Esophagus mucosa (tissue), 1 donor: ENCODE measurements at places on chromosomes 4 and X.
A peak's percentile ranks its signal among the peaks of the same experiment; 100 is the strongest.

DNA sequence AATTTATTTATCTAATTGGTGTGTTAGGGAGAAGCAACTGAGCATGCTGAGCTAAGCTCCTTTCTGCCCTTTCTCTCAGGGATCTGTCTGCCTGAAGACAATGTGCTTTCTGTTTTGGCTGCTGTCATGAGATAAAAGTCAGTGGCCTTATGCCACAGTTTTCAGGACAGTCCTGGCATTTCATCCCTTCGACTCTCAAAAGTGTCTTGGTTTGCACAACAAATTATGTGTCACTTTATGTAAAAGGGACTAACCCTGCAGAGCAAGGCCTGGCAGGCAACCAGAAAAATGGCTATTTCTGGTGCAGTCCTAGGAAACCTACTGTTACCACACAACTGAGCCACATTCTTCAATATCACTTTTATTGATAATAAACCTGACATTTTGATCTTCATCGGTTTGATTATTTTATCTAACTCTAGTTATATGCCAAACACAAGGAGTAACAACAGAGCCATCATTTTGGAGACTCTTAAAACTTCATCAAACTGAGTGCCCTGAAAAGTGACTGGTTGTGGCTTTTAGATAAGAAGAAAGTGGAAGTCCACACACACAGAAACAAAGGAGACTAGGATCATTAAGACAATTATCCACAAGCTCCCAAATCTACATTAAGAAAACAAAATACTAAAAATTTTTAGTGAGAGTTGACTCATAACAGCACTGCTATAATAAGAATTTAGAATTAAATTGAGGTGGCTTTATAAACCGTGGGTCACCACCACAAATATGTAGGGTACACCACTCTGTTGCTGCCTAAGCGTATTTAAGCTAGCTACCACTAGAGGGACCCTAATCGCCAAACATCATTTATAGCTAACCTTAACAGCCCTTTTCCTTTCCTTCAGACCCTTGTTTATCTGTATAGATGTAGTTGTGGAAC lies 95.9 kb upstream of the PTPN13 start:
- ATAC-seq: peak; percentile 64

- ATAC-seq: no peak
Observed at GRCh38 chrX:31213941-31214340, 142.1 kb upstream of the FTHL17 start.

DNA sequence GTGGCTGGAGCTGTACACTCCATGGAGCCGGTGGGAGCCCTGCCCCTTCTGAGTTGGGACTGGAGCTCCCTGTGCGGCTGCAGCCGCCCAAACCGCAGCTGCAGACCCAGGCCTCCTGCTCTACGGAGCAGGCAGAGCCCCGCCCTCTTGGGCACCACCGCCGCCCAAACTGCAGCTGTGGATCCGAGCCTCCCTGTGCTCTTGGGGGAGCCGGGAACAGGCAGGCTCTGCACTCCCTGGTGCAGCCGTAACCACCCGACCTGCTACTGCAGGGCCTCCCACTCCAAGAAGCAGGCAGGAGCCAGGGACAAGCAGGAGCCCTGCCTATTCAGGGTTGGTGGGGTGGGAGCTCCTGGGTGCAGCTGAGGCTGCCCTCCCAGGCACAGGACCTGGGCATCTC lies 237.5 kb upstream of the ATP6AP2 start:
- no peak for ATAC-seq

GRCh38 chr4:7649741-7650531 lies 215.2 kb upstream of the PSAPL1 start:
- ATAC-seq: no peak

DNA sequence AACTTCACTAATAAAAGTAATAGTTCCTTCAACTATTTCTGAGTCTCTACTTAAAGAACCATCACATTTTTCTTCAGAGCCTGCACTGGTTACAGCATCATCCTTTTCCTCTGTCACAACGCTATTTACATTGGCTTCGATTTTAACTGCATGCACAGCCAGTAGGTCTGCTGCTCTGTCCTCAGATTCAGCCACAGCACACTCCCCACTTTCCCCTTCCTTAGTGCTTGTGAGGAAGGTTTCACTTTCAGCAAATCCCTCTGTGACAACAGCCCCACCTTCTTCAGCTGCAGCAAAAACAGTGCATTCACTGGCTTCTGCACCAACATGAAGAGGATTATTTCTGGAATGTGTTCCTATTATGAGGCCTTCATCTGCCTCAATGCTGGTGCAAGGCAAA lies 25.7 kb downstream of the BOD1L1 start:
- ATAC-seq: no peak

DNA sequence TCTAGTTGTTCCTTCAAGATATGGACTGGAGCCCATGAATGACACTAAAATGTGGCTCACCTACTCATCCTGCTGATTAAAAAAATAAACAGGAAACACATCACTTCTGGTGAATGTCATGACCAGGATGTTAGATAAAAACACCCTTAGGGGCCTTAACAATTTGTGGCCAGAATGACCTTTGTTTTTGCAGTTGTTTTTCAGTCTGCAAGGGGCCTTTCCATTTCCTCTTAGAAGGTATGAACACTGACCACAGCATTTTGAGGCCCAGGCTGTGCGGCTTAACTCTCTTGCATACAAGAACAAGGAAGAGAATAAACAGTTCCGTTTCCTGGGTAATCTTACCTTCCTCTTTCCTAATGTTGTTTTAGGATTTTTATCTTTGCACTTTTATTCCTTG lies 113.2 kb downstream of the IL1RAPL2 start:
- no peak for ATAC-seq

GRCh38 chr4:67554096-67554495 lies 4.4 kb upstream of the STAP1 start:
- no peak for ATAC-seq

DNA sequence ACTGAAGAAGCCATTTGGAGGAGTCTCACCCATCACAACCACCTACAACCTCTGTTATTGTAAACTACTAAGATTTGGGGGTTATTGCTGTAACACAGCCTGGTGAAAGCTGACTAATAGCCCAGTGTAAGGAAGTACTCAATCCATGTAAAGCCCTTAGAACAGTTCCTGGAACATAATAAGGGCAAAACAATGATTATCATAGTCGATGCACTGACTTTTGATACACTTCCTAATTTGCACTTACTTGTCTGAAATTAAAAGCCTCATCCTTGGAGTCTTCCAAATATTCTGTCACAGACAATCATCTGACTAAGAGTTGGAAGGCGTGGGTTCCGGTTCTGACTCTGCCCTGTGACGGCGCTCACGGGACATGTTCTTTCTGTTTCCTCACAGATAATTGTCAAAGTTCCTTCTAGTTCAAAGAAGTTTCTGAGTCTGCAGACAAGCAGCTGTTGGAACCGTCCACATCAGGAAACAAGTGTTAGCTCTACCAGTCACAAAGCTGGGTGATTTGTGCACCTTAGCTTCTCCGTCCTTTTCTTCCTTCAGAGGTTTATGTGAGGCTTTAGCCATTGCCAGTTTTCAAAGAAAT lies 33.4 kb upstream of the RASGEF1B start:
- peak; percentile 43 for ATAC-seq

DNA sequence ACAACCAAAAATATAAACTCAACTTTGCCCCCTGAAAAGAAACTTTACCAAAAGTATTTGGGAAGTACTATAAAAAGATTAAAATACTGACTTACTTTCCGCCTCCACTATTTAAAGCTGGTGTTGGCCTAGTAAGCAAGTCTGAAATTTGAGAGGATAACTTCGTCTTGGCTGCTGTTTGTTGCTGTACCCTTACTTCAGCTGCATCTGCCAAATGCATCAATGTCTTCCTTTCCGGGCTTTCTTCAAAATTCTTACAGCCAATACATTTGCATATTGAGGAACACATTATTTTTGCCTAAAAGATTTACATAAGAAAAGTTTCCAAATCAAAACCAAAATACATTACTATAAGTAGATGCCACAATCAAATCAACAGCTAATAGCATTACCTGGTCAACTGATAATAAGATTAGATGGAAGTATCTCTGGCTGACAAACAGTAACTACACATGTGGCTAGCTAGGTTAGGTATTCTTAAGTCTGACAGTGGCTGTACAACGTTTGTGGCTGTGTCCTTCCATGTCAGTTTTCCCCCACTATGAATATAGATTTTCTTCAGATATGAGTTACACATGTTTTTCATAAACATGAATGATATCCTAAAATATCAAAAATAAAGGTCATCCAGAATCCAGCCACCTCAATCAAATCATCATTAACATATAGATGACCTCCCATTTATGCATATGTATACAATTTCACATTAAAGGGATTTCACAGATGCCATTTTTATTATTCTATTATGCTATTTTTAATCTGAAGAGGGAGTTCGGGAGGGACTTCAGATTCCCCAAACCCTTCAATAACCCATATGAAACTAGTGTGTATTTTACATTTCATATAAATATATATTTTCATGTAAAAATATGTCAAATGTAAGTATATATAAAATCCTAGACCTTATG lies 30.6 kb downstream of the THAP9 start:
- no peak for ATAC-seq

DNA sequence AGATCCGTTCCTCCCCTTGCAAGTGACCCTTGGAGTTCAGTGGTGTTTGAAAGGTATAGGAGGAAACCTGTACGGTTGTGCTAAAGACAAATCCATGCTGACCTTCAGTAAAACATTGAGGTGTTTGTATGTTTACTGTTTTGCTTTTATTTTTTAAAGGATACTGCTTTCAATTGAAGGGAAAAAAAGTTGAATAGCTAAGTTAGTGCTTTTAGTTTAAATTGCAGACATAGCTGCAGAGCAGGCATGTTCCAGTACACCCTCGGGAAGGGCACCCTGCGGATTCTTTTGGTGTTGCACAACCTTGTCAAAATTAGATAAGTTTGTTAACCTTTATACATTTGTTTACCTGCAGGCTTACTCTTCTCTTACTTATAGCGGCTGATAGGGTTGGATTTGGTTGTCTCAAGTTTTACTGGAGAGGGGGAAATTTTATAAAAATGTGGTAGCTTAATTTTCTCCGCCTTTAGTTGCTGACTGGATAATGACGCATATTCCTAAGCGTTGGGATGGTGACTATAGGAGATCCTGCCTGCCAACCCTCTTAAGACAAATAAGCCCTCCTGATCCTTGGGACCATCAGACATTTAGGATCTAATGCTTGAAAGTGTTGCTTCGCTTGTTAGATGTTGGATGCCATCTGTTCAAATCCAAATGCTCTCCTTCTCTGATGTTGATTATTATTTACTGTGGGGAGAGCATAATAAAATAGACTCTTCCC lies 2.0 kb downstream of the RAPGEF2 start:
- no peak for ATAC-seq

DNA sequence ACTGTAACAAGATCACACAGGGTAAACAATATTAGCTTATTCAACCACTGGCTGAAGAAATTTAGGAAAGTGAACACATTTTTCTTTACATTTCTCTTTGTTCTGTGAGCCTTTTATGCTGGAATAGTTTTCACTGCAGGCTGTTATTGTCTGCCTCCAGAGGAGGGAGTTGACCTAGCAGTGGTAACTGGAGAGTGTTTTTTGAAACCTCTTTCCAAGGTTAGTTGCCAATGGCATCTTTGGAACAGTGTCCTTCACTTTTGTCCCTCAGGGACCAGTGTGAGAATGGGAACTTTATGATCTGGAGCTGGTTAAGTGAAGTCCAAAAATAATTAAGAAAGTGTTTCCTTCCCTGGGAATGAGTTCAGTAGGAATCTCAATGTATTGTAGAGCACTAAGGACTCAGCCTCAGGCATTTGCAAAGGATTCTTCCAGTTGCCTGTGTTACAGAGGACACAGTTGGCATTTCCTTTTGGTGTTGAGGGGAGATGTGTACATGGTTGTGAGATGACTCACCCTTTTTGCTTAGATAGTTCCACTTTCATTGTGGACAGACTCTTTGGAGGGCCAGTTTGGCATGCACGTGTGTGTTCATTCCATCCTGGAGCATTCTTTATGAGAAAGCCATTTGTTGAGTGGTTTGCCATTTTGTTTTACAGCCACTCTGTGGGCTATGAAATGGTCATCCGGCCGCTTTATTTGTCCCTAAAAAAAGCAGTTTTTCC lies 61.3 kb downstream of the AR start:
- no peak for ATAC-seq

- peak; percentile 20 for ATAC-seq
Observed at GRCh38 chr4:81565142-81565870, 93.6 kb upstream of the RASGEF1B start.
